ENCODE measurements at places on chromosomes 13 and 19.
A peak's percentile ranks its signal among the peaks of the same experiment; 100 is the strongest.

GRCh38 chr19:29320618-29321017 is 107.7 kb upstream of the UQCRFS1 start:
- no peak for DNase-seq

- DNase-seq: no peak
Observed at GRCh38 chr13:112583592-112584277, 4.2 kb downstream of the TUBGCP3 start.

DNA sequence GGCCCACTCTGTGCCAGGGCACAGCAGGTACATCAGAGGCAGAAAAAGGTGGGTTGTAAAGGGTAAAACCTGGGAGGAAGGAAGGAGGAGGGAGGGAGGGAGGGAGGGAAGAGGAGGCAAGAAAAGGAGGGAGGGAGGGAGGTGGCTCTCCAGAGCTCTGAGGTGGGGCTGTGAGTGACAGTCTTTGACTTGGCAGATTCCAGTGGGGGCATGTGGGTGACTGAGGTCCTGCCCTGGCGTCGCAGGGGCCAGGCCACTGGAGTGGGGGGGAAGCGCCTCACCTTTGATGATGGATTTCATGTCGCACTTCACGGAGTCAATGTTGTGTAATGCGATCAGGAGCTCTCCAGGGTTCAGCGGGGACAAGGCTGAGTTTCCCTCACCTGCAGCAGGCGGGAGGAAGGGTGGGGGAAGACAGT is 6.0 kb upstream of the RSPH6A start:
- no peak for DNase-seq

GRCh38 chr19:5480427-5480836 is 25.2 kb downstream of the ZNRF4 start:
- DNase-seq: no peak

DNA sequence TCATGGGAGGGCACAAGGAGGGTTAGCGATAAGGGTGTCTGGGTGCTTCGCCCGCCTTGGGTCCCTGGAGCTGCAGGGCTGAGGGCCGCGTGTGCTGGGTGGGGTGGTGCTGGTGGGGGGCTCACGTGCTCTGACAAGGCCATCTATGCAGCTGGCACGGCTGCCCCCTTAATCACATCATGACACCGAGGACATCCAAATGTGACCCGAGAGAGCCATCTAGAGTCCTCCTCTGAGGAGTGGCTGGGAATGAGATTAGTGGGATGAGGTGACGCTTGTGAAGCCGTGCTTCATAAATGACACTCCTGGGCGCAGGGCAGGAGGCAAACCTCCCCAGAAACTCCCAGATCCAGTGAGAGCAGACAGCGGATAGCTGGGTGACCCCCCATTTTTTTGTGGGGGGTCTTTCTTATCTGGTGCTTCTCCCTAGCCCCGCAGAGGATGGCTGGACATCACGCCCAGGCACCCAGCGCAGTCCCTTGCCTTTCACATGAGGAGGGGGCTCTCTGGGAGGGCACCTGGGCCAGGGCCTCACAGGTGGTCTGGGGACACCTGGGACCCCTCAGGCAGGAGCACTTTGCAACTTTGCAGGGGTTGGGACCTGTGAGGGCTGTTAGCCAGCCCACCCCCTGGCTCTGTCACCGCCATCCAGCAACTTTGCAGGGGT is 6.6 kb downstream of the FZR1 start:
- DNase-seq: no peak

GRCh38 chr13:90867336-90867683 is 480.2 kb upstream of the MIR17HG start:
- peak; percentile 0 for DNase-seq

DNA sequence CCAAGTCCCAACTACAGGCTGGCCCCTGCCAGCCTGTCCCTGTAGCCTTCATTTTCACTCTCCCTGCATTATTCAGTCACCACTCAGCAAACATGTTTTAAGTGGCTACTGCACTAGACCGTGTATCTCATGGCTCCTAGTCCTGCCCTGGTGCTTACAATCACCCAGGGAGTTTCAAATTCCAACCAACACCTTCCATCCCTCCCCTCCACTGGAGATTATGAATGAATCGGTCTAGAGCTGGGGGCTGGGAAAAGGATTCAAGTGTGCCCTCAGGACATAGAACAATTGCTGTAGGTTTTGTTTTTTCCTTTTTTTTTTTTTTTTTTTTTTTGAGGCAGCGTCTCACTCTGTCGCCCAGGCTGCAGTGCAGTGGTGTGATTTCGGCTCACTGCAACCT is 15.0 kb upstream of the TNFAIP8L1 start:
- DNase-seq: no peak

DNA sequence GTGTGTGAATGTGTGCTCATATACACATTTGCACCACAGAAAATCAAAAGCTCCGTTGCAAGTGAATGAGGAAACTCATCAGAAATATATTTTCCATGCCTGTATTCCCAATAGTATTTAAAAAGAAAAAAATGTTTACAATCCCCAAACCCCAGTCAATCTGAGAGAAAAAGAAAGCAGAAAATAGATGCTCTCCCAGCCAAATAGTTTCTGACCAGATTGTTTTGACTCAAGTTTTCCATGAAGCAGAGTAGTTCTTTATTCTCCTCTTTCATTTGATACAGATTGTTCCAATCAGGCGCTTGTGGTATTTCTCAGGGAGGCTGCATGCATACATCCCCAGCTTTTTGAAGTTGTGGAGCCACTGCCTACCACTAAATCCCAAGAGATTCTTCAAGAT is 110.6 kb downstream of the STARD13 start:
- DNase-seq: no peak

DNA sequence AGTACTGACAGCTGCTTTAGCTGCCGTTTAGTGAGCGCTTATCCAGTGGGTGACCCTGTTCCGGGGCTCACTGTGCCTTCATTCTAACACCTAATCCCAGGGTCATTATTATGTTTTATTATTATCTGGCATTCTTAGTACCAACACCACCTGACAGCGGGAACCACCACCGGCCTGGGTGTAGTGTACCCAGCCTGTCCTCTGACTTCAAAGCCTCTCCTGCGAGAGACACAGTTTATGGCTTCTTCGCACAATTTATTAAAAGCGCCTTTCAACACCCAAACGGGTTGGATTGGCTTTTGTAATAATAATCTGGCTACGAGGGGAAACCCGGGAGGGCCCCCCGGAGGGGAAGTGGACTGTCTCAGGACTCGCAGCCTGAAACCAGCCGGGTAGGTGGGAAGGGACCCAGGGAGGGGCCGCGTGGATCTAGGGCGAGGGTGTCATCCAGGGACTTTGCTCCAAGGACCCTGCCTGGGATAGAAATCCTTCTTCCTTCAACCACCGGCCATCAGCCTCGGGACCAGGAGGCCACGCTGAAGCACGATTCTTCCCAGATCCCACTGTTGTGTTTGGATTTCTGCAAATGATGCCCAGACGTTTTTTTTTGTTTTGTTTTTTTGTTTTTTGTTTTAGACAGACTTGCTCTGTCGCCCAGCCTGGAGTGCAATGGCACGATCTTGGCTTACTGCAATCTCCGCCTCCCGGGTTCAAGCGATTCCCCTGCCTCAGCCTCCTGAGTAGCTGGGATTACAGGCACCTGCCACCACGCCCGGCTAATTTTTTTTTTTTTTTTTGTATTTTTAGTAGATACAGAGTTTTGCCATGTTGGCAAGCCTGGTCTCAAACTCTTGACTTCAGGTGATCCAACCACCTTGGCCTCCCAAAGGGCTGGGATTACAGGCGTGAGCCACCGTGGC is 1.6 kb upstream of the ZBTB7A start:
- DNase-seq: peak; percentile 45

DNA sequence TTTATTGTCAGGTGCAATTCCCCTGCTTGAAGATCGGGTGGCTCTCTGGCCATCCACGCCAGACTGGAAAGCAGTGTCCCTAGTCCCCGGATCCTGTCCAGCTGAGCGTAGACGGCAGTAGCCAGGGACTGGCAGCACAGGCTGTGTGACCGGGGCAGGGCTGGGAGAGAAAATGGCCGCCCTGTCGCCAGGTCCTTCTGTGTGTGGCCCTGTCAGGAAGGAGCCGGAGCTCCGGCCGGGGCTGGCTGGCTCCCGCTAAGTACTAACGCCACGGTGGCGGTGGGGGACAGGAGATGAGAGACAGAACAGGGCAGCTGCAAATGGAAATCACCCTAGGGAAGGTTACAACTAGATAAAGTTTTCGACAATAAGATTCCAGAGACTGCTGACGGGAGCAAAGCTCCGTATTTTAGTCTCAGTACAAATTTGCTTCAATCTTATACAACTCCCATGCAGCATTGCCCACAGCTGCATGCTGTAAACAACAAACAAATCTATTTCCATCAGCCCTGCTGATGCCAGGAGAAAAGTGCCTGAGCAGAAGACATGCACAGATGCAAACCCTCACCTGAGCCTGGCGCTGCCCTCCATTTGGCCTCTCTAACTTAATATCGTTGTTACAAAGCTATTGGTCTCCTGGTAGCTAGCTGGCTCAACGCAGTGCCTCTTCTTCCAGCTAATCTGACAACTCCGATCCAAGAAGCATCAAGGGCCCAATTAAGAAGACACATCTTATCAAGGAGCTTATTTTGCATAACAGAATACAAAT is 253.0 kb downstream of the TSHZ3 start:
- DNase-seq: no peak

GRCh38 chr13:24221007-24221406 is 60.5 kb downstream of the SPATA13 start:
- DNase-seq: no peak

DNA sequence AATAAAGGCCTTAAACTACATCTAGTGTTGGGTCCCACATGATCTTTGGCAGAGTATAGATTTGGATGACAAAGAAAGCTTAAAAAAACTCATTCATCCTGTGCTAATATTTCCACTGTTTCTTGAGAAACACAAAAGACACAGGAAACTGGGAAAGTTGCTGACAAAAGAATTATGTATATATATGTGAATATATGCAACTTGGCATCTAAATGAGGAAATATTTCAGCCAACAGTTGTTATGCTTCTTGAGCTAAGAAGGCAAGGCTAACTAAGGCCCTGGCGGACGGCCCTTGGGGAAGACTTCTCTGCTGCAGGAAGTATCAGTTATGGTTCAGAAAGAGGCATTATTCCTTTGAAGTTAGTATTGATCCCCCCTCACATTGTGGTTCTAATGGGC is 491.8 kb downstream of the DIAPH3 start:
- DNase-seq: no peak

GRCh38 chr13:75839406-75839805 is 203.3 kb downstream of the LMO7 start:
- no peak for DNase-seq

DNA sequence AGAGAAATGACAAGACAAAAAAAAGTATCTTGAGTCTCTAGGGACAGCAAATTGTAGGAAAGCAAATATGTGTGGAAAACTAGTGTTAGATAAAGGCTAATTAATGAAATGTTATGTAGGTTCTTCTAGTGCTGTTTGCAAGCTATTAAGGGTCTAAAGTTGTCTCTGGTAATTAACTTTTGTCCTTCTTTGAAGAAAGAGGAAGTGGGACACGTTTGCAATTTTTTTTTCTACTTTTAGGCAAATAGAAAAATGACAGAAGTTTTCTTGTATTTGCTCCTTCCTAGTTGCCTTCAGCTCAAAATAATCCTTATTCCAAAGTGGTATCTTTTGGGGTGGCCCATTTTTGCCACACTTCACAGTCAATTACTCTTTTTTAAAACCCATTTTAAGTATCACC is 1877.7 kb upstream of the PRR20A start:
- DNase-seq: no peak
